ENCODE measurements at places on chromosomes 5 and 9.
A peak's percentile ranks its signal among the peaks of the same experiment; 100 is the strongest.

GRCh38 chr5:150325426-150325825, 22.7 kb upstream of the ARSI start:
- DNase-seq, result no peak

DNA sequence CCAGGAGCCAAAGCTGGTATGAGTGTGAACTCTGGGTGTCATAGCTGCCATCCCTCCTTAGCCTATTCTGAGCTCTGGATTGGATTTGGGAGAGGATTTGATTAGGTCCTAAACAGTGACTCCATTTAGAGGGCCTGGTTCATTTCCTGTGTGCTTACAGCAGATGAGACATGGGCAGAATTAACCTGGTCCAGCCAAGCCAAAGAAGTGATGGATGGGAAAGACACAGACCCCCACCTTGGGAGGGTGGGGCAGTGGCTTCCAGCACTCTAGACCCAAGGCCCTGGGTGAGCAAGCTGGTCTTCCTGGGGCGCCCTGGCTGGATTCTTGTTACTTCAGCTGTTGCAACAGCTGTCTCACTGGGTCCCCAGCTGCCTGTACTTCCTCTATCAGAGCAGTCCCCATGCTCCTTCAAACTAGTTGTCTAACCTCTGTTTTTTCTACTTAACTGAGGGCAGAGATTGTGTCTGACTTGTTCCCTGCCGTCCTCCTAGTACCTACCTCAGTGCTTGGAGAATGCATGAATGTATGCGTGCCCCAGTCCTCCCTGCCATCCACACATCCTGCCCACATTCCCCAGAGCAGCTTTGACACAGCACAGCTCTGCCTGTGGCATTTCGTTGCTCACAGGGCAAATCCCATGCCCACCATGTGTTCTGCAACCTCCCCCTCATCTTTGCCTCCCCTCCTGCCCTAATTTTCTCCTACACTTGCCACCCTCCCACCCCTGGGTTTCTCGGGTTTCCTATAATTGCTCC, 115.9 kb downstream of the RGS3 start:
- peak; percentile 45 for DNase-seq

DNA sequence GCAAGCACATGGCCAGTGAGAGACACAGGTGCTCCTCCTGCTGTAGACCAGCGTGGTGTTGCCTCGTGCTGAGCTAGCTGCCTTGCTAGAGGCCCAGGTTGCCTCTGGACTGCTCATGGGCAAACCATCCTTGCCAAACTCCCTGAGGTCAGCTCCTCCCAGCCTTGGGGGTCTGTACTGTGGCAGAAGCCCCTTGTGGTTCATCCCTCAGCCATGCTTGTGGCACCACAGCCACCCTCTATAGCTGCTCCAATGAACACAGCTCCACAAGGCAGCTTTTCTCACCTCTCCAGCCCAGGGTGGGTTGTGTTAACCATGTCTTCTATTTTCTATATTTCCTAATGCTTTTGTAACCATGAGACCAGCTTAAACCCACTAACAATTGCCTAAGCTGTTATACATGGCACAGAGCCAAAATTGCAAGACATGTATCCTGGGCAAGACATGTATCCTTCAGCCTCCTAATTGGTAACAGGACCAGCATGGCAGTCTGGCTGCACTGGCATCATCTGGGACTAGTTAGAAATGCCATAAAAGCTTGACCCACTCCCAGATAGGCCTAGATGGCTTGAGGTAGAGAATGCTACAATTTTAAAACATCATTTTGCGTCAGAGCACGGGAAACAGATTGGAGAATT, 183.1 kb upstream of the S1PR3 start:
- no peak for DNase-seq

DNA sequence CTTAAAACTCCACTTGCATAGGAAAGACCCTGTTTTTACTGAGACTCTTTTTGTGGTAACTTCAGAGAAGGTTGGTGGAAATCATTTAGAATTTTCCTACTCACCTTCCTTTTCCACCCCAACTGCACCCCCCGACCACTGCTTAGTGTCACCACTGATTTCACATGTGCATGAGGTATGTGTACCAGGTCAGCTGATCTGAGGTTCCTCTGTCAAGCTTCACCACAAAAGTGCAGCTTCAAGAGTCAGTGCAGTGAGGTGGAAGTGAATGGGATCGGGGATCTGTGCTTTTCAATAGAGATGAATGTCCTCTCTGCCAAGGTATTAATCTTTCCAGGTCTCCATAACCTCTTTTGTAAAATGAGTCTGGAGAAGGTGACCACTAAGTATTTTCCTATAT, 260.5 kb upstream of the WWC1 start:
- DNase-seq, result no peak

DNA sequence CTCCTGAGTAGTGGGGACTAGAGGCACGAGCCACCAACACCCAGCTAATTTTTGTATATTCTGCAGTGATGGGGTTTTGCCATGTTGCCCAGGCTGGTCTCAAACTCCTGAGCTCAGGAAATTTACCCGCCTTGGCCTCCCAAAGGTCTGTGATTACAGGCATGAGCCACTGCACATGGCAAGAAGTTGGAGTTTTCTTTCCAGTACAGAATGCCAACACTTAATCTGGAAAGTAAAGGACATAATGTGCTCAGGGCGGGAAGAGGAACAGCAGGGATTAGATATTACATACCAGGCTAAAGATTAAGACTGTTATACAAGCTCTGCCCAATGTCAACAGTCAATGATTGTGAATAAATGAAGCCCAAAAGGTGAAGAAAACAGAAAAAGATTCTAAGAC, 47.2 kb upstream of the AGXT2 start:
- DNase-seq, result no peak

GRCh38 chr9:122815544-122815943, 12.8 kb downstream of the PDCL start:
- DNase-seq, result no peak

- DNase-seq, result no peak
Observed at GRCh38 chr5:113748403-113748802, 234.9 kb downstream of the YTHDC2 start.

- no peak for DNase-seq
Observed at GRCh38 chr5:61253547-61253946, 78.5 kb upstream of the ZSWIM6 start.

GRCh38 chr5:80608731-80609130, 38.7 kb upstream of the ANKRD34B start:
- DNase-seq, result no peak

GRCh38 chr5:9395706-9396105, 150.2 kb downstream of the SEMA5A start:
- DNase-seq, result no peak

DNA sequence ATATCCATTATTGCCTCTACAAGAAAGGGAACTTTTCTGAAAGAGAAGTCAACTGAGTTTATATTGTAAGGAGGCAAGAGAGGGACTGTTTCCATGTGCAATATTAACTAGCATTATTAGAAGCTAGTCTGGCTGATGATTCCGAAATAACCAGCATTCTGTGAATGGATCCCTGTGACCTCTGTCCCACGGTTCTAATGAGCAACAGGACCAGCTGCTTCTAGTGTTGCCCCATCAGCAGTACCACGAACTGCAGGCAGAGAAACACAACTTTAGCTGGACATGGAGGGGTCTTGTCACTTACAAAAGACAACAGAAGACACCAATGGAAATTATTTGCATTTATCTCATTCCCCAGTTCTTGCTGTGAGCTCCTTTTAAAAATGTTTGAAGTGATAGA, 95.4 kb downstream of the MUSK start:
- DNase-seq, result no peak

DNA sequence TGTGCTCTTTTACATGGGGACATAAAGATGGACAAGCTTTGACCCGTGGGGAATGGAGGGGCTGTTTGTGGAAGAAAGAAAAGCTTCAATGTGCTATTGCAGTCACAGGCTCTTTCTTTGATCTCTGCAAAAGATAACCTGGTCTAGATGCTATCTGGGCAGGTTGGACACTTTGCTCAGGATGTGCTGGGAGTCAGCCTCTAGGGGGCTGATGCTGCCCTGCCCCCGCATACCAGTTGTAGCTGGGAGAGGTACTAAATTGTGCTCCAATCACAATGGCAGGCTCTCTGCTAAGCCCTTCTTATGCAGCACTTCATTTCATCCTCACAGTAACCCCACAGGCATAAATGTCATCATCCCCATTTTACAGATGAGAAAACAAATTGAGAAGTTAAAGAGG, 67.2 kb downstream of the PSD2 start:
- no peak for DNase-seq

DNA sequence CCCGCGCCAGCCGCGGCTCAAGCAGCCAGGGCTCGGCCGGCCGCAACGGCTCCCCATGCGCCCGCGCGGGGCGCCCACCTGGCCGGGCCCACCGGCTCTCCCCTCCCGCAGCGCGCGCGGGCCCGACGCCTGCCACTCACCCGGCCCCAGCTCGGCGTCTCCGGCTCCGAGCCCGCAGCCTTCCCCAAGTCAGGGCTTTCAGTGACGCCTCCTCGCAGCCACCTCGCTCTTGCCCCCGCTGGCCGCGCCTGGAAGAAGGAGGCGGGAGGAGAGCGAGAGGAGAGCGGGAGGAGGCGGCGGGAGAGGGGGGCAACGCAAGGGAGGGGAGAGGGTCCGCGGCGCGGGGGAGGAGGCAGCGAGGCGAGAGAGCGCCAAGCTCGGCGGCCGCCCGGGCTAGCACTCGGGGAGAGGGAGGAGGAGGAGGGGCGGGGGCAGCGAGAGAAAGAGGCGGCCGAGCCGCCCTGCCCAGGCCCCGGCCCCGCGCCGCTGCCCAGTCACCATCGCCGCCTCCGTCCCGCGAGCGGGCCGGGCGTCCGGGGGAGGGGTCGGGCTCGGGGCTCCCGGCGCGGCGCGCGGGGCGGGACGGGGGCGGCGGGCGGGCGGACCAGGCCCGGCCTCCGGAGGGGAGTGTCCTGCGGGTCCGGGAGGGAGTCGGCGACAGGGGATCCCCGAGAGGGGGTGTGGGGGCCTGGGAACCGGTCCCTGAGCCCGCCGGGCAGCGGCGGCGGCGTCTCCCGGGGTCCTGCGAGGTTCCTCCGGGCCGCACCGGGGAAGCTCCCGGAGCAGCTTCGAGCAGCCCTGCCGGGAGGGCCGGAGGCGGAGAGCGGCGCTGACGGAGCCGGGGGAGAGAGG, at the start of gene LHFPL2:
Gene LHFPL2, minus strand, starts transcription at position 414 of the 852 bp plus-strand sequence. CDS start 138,559 bp downstream, outside the sequence.
- DNase-seq, result peak; percentile 36

GRCh38 chr9:13568841-13569601, 289.5 kb upstream of the MPDZ start:
- DNase-seq, result no peak

Data from kidney glomerular epithelial cell (primary cell).